A549 treated with RU486 at 1 μM for 4 hours (cell line): ENCODE measurements at places on chromosomes 3 and 15. TPM values are rescaled to one million over a fixed set of nuclear protein-coding genes. Genes with fewer than 3 reads are reported as not detected.

Gene POLR2H
- 72.7 to 79.0 TPM (median 75.1 TPM) in 5 replicates for total RNA-seq

Gene PRR20G
- 0.14 to 0.24 TPM in 2 of 5 replicates, not detected in the others for total RNA-seq

Gene ARPIN
- 8.9 to 12.6 TPM (median 12.2 TPM) in 5 replicates for total RNA-seq

Gene TGM4
- 0.10 to 0.17 TPM in 2 of 5 replicates, not detected in the others for total RNA-seq

Gene UROC1
- total RNA-seq, result not detected in 5 replicates

Gene TMCO5A
- total RNA-seq, result not detected in 5 replicates

Gene GRM7
- total RNA-seq, result not detected in 5 replicates

Gene COPG1
- 71.7 to 86.4 TPM (median 84.9 TPM) in 5 replicates for total RNA-seq

Gene CACNA2D3
- 0.03 to 0.05 TPM in 2 of 5 replicates, not detected in the others for total RNA-seq

Gene GRAMD2A
- total RNA-seq, result not detected in 5 replicates

Gene RGMA
- 0.15 to 0.39 TPM (median 0.18 TPM) in 5 replicates for total RNA-seq

Gene ALPK3
- 0.02 to 0.12 TPM (median 0.09 TPM) in 5 replicates for total RNA-seq

Gene GOLGA8T
- 1.1 to 2.1 TPM (median 1.3 TPM) in 5 replicates for total RNA-seq

Gene GOLGA6L4
- total RNA-seq, result 0.25 to 1.1 TPM (median 0.81 TPM) in 5 replicates

Gene DPPA2
- total RNA-seq, result not detected in 5 replicates

Gene GXYLT2
- 1.0 to 1.5 TPM (median 1.2 TPM) in 5 replicates for total RNA-seq

Gene PODXL2
- 7.8 to 10.7 TPM (median 10.3 TPM) in 5 replicates for total RNA-seq

Gene IL16
- 0.09 to 0.18 TPM in 2 of 5 replicates, not detected in the others for total RNA-seq

Gene GALNT15
- 0.02 to 0.14 TPM (median 0.07 TPM) in 3 of 5 replicates, not detected in the others for total RNA-seq

Gene NR1I2
- total RNA-seq, result not detected in 5 replicates

Gene MGLL
- 57.4 to 76.7 TPM (median 58.5 TPM) in 5 replicates for total RNA-seq

Gene NANOGP8
- total RNA-seq, result not detected in 5 replicates

Gene P2RY14
- total RNA-seq, result not detected in 5 replicates

Gene HYPK
- total RNA-seq, result 4.3 to 10.2 TPM (median 4.9 TPM) in 5 replicates

Gene SERPINI2
- total RNA-seq, result not detected in 5 replicates

Gene SYNM
- total RNA-seq, result 33.4 to 40.0 TPM (median 37.3 TPM) in 5 replicates

Gene TMEM39A
- total RNA-seq, result 25.9 to 27.6 TPM (median 26.5 TPM) in 5 replicates

Gene LCTL
- total RNA-seq, result not detected in 5 replicates

Gene SLC35A5
- 6.4 to 18.7 TPM (median 15.7 TPM) in 5 replicates for total RNA-seq

Gene ANKUB1
- total RNA-seq, result not detected in 5 replicates

Gene CAMK2N2
- 0.72 to 1.6 TPM (median 1.3 TPM) in 5 replicates for total RNA-seq

Gene IP6K2
- 43.9 to 49.0 TPM (median 47.9 TPM) in 5 replicates for total RNA-seq

Gene EXD1
- not detected in 5 replicates for total RNA-seq

Gene CPNE9
- total RNA-seq, result 0.08 to 0.27 TPM (median 0.18 TPM) in 4 of 5 replicates, not detected in the other

Gene STARD9
- total RNA-seq, result 1.1 to 1.8 TPM (median 1.6 TPM) in 5 replicates

Gene SLC22A14
- total RNA-seq, result 0.11 TPM in 1 of 5 replicates, not detected in the others

Gene CRELD1
- 8.4 to 12.0 TPM (median 11.6 TPM) in 5 replicates for total RNA-seq

Gene CHRD
- 0.11 to 0.37 TPM (median 0.27 TPM) in 5 replicates for total RNA-seq

Gene REC114
- not detected in 5 replicates for total RNA-seq

Gene CRBN
- total RNA-seq, result 25.9 to 30.4 TPM (median 26.9 TPM) in 5 replicates

Gene GOLGA6D
- total RNA-seq, result 0.07 to 0.12 TPM in 2 of 5 replicates, not detected in the others

Gene NRROS
- total RNA-seq, result not detected in 5 replicates

Gene SOX2
- 0.76 to 1.0 TPM (median 0.87 TPM) in 5 replicates for total RNA-seq

Gene ACKR2
- total RNA-seq, result not detected in 5 replicates

Gene GNB4
- total RNA-seq, result 7.9 to 14.3 TPM (median 11.6 TPM) in 5 replicates

Gene XCR1
- not detected in 5 replicates for total RNA-seq
